Brain (organoid and tissue), 16 donors: ENCODE measurements at places on chromosomes 16 and 17. TPM values are rescaled to one million over a fixed set of nuclear protein-coding genes. Genes with fewer than 3 reads are reported as not detected.
A peak's percentile ranks its signal among the peaks of the same experiment; 100 is the strongest.

Gene HASPIN
- polyA plus RNA-seq: 5.0 TPM

Gene SLC6A2
- not detected for polyA plus RNA-seq

- no peak for DNase-seq
These were observed 172.5 kb upstream of the FOXF1 start for GRCh38 chr16:86337581-86338402.

DNA sequence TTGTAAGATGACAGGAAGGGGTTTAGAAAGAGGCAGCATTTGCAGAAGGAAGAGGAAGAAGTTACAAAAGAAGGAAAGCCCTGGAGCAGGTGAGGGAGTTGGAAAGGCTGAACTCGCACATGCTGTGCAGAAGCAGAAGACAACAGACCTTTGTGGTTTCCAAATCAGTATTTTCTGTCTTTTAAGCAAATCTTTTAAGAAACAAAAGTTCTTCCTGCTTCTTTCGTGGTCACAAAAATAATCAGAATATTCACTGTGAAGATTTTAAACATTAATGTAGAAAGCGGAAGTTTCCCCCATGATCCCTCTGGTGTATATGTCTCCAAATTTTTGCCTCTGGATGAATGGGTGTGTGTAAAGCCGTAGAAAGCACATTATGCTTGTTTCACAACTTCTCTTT, 25.8 kb downstream of the ZNRF1 start:
- no peak for DNase-seq

GRCh38 chr17:15260376-15261257, 4.5 kb downstream of the PMP22 start:
- DNase-seq: peak; percentile 84

- no peak for DNase-seq
These were observed 2.9 kb upstream of the CACNA1G start for GRCh38 chr17:50557630-50558029.

- DNase-seq: no peak
These were observed 7.2 kb upstream of the COL1A1 start for GRCh38 chr17:50208611-50209061.

DNA sequence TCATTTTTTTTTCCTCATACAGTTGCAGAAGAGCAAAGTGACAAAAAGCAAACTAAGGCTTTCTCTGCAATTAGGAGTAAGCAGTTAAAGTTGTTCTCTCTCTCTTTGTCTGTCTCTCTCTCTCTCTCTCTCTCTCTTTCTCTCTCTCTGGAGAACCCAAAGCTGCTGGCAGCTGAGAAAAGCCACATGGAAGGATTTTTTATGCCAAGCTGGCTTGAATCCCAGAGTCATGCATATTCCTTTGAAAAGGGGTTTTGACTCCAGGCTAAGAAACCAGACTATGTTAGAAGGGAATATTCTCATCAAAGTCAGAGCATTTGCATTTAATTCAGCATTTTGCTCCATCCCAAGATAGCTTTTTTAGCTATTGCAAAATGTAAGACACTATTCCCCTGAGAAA, 1114.2 kb upstream of the GOT2 start:
- DNase-seq: peak; percentile 99

DNA sequence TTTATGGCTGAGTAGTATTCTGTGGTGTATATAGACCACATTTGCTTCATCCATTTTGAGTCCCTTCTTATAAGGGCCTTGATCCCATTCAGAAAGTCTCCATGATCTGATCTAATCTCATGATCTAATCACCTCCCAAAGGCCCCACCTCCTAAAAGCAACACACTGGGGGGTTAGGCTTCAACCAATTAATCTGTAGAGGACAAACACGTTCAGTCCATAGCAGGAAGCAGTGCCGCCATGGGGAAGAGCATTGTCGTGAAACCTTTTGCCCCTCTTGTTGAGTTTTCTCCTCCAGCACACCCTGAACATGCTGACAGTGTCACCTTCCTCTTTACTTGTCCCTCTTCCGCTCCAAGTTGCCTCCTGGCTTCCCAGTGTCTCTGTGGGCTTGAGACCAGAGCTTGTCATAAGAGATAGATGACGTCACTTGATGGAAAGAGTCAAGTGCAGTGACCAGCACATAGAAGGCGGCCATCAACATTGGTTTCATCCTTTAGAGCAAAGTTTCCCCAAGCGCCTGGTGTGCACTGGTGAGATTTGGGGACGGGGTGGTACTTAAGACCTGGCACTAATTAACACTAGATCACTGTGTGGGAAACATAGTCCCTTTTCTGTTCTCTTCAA, 74.1 kb downstream of the PRKCB start:
- DNase-seq: no peak
